ENCODE measurements at places on chromosomes 13 and 19.

DNA sequence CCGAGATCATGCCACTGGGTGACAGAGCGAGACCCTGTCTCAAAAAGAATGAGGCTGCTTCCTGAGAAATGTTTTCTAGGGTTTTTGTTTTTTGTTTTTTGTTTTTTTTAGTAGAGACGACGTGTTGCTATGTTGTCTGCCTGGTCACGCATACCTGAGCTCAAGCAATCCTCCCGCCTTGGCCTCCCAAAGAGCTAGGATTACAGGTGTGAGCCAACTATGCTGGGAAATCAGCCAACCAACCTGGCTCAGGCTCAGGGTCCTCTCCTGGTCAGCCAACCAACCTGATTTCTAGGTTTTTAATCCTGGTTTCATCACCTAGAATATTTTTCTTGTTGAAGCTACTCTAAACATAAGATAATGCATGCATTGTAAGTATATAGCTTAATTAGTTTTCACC is 7.8 kb downstream of the DHX34 start:
- DNase-seq, result no peak

GRCh38 chr13:114144606-114145244 is 12.3 kb upstream of the RASA3 start:
- no peak for DNase-seq

- no peak for DNase-seq
Measured at GRCh38 chr13:19171563-19171962, 10.1 kb downstream of the TUBA3C start.

DNA sequence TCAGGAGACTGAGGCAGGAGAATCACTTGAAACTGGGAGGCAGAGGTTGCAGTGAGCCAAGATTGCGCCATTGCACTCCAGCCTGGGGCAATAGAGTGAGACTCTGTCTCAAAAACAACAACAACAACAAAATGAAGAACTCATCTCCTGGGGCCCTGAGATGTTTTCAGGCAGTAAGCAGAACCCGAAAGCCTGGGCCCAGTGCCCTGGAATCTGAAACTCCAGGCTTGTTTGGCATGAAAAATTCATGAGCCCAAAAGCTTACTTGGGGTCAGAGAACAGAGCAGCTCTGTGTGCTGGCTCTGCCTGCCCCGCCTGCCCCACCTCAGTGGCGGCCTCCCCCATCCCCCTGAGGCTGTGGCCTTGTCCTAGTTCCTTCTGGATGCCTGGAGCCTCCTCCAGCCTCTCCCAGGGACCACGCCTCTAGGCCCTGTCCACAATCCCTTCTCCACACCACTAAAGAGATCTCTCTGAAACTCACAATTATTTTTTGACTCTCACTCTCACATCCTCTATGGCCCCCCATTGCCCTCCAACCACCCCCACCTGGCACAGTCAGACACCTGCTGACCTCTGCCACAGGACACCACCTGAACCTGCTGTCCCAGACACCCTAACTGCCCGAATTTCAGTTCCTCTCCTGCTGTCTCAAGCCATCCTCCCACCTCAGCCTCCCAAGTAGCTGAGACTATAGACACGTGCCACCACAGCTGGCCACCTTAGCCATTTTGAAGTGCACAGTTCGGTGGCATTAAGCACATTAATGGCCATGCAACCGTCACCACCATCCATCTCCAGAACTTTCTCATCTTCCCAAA is 6.9 kb upstream of the AP1M2 start:
- DNase-seq, result no peak

DNA sequence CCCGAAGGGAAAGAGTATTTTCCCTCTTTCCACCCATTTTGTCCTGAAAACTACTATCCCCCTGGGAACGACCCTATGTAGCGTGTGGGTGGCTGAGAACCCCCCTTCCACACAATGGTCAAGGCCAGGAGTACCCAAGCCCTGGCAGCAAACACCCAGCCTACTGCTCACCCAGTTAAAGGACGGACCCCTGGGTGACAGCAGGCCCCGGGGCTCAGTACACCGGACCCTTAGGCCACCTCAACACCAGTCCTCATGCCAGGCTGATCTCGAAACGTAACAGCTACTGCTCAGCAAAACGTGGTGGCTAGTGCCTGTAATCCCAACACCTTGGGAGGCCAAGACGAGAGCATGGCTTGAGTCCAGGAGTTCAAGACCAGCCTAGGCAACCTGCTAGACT is 1.4 kb downstream of the ANKRD27 start:
- no peak for DNase-seq
